ENCODE measurements at places on chromosomes 13 and 19. TPM values are rescaled to one million over a fixed set of nuclear protein-coding genes. Genes with fewer than 3 reads are reported as not detected.

- no peak for DNase-seq
These were observed 640.1 kb upstream of the KLF12 start for GRCh38 chr13:74774264-74774663.

- no peak for DNase-seq
These were observed 5.4 kb upstream of the NDUFB7 start for GRCh38 chr19:14577264-14577663.

Gene PRR20D
- polyA plus RNA-seq = not detected

DNA sequence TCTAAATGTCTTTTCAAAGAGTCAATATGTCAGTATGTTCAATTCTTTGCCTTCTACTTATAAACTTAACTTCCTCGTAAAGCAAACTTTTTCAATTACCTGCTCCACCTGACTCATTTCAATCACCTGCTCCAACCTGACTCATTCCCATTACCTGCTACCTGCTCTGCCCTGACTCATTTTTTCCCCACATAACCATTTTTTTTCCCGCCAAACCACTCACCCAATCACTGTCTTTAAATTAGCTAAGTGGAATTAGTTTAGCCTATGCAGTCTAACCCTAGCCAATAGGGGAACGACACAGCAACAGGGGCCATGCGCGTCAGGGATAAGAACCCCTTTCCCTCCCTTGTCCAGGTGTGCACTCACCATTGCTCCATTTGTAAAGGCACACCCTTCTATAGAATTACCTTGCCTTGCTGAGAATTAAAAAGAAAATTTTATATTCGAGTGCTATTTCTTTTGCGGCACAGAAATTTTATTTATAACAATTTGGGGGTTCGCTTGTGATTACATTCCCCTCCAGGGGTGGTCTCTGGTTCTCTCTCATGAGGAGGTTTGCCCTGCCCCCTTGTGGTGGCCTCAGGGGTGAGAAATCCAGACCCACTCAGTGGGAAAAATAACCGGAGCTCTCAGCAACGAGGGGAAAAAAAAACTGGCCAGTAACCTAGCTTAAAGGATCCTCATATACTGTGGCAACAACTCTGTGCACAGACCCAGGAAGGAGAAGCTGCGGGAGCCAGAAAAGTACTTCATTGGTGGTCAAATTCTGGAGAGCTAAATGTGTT lies 193.1 kb downstream of the ZNF486 start:
- DNase-seq = peak; percentile 22

- DNase-seq = no peak
These were observed 37.4 kb downstream of the COG6 start for GRCh38 chr13:39692660-39693438.

Gene ALOX5AP
- polyA plus RNA-seq = 3.2 TPM

GRCh38 chr13:42883142-42883541 lies 101.8 kb downstream of the FAM216B start:
- no peak for DNase-seq

DNA sequence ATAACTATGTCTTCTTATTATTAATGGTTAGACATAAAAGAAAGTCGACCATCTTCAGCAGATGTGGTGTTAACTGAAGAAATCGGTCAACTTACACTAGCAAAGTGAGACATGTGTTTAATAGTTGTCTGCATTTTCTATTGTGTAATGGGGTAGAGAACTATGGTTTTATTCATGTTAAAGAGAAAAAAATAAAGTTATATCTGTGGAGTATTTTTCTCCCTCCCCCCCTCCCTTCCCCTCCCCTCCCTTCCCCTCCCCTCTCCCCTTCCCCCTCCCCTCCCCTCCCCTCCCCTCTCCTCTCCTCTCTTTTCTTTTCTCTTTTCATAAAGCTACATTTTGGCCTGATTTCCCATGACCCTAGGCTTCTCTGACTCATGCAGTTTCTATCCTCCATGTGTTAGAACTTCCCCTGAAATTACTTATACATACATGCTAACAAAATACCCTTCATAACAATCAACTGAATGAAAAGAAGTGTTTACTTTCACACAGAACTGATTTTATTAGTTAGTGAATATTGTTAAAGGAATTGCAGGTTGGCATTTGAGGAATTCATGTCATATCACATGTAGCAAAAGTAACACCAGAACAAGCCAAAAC lies 1431.0 kb upstream of the ATXN8OS start:
- DNase-seq = no peak

DNA sequence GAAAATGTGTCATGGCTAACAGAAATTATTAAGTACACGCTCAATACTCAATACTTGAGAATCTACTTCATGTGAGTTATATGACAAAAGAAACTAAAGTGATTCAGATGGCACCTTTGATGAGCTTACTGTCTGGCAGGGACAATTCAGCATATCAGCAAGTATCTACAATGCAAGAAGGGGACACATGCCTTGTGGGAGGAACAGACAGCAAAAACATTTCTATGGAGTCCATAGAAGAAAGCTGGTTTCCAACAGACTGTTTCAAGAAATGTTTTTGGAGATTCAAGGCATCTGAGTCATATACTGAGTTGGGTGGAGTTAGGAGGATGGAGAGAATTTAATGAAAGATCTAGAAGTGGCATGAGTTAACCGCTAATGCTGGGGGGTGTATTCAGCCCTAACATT lies 54.7 kb downstream of the MBNL2 start:
- DNase-seq = no peak

DNA sequence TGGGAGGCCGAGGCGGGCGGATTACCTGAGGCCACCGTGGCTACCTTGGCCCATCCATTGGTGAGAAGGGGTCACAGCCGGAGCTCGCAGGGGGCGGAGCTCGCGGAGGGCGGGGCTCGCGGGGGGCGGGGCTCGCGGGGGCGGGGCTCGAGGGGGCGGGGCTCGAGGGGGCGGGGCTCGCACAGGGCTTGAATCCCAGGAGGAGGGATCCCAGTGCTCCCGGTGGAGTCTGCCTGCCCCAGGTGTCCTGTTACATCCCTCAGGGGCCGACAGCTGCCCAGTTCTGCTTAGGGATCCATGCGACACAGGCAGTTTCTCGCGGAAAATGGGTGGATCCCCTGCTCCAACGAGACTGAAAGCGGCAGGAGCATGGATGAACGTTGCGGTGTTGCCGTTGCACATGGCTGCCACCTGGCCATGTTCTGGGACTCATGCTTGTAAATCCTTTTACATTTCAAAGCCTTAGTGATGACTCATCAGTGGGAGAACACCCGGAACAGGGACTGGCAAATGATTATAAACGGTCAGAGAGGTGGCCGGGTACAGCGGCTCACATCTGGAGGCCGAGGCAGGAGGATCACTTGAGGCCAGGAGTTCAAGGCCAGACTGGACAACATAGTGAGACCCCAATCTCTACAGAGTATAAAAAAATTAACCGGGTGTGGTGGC lies 25.1 kb downstream of the TMPRSS9 start:
- DNase-seq = no peak

GRCh38 chr19:6501740-6502648 lies at the start of gene TUBB4A:
Gene TUBB4A (minus strand): TSS chr19:6502309. CDS start chr19:6502212, 97 bp downstream.
- DNase-seq = no peak

GRCh38 chr19:35851213-35852028 lies 883 bp downstream of the NPHS1 start:
- no peak for DNase-seq

GRCh38 chr13:90416938-90417337 lies 930.5 kb upstream of the MIR17HG start:
- no peak for DNase-seq

Gene WDR88
- polyA plus RNA-seq = 0.86 TPM

Gene SPHK2
- 15.8 TPM for polyA plus RNA-seq

Gene FUT1
- polyA plus RNA-seq = 4.0 TPM

GRCh38 chr13:97008643-97009042 lies 14.4 kb upstream of the OXGR1 start:
- DNase-seq = no peak

DNA sequence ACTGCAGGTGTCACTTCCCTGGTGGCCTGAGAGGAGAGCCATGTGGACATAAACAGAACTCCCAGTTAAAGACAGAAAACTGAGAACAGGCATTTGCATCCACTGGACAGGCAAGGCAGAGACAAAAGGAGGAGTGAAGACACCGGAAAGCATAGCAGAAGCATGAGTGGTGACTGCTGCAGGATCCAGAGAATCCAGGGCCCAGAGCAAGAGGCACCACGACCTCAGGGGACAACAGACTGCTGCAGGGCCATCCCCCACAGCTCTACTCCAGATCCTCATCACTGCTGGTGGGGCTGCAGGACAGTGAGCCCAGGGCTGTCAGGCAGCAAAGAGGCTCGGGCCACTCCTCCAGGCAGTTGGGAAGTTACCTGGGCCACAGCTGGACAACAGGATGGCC lies 14.5 kb upstream of the ISYNA1 start:
- no peak for DNase-seq

Gene NOVA2
- polyA plus RNA-seq = 4.2 TPM

- DNase-seq = no peak
These were observed 5.3 kb downstream of the GZMM start for GRCh38 chr19:548886-549830.

Gene FSD1
- polyA plus RNA-seq = 8.7 TPM

DNA sequence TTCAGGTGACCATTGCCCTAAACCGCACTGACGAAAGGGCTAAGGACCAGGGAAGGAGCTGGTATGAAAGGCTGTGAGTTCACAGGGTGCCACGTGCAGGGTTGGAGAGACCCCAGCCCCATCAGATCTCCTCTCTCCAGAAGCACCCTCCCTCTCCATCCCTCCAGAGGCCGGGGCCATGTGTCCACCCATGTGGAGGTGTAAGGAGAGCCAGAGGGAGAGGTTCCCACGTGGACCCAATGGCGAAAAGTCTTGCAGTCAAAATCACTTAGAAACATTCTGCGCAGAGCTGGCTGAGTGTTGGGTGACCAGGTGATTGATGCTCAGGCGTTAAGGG lies 168.3 kb downstream of the COL4A1 start:
- DNase-seq = no peak

Gene GARIN5A
- polyA plus RNA-seq = 10.6 TPM
